ENCODE measurements at places on chromosomes 4 and X. TPM values are rescaled to one million over a fixed set of nuclear protein-coding genes. Genes with fewer than 3 reads are reported as not detected.

DNA sequence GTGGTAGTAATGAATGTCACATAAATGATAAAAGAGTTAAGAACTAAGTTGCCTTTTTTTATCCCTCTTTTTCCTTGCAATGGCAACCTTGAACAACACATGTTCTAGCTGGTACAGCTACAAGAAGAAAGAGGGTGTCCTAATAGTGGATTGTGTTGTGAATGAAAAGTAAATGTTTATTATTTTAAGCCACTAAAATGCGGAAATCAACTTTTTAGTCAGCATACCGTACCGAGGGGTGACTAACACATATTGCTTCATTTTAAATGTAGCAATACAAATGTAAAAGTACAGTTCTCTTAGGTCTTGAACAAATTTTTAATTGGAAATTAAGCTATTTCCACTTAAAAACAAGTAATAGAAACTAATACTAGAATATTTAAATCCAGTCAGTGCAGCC is 17.7 kb upstream of the AP1AR start:
- H3K4me3 ChIP-seq, result no peak overlapping the region
- no peaks in the 10 kb centered on the region for H3K36me3 ChIP-seq
- no peaks in the 10 kb centered on the region for H3K4me1 ChIP-seq
- DNase-seq, result no peak

DNA sequence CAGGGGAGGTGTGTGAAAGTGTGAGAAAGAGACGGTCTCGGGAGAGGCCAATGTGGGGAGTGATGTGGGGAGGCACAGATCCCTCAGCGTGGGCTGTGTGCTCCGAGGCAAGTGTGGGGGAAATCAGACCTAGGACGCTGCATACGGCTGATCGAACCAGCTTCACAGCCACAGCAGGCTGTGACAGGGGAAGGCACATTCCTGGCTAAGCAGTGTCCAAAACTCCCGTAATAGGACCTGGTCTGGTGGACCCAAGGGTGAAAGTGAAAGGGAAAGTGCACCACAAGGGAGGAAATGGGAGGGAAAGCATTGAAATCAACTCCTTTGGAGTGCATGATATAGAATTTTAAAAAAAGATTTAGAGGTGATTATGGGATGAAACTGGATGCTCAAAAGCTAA is 10.9 kb upstream of the RHOXF2 start:
- H3K4me3 ChIP-seq, result no peak overlapping the region
- H3K36me3 ChIP-seq, result no peaks in the 10 kb centered on the region
- no peak for DNase-seq
- H3K4me1 ChIP-seq, result no peaks in the 10 kb centered on the region
- H3K27me3 ChIP-seq, result no peaks in the 10 kb centered on the region

DNA sequence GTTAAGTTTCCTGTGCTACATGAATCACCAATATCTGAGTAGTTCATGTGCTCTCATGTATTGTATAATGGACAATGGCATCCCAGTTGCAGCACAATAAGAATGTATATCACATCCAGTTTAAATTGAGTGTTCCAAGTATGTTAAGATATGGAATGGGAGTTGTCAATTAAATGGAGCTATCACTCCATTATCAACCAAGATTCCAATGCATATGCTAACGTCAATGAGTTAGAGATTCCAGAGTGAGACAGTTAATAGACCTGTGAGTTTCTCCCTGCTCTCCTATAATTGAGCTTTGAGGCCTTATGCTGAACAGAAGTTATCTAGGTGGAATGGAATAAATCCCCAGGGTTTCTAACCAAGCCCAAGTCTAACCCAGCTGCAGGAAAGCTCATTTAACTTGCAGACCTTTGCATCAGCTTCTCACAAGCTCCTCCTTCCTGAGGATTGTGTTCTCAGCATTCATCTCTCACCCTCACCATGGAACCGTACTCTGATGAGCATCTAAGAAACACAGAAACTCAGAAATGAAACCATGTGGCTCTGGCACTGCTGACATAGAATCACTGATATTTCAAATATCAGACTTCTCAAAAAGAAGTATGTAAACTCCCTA is 84.8 kb downstream of the TIGD2 start:
- no peaks in the 10 kb centered on the region for H3K27me3 ChIP-seq
- H3K4me3 ChIP-seq, result no peak overlapping the region

GRCh38 chrX:110425222-110426154 is 66.8 kb downstream of the RTL9 start:
- H3K4me1 ChIP-seq, result peaks cover 25% of the 10 kb centered on the region
- H3K36me3 ChIP-seq, result no peaks in the 10 kb centered on the region
- no peak overlapping the region for H3K27ac ChIP-seq

DNA sequence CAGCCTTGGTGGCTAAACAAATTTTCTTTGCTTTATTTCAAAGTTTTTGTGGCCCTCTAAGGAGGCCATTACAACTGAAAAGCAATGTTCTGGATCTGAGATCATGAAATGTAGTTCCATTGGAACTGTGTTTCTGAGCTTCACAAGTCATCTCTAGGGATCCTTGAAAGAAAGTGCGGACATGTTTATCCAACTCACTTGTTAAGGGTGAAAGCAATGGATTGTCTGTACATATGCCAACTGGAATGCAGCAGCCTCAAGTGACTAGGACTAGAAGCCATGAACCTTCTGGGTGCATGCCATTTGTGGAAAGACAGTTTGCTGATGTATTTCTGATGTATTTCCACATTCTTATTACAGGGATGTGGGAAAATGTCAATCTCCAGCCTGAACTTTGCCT is 36.7 kb upstream of the KLHL13 start:
- H3K36me3 ChIP-seq, result no peaks in the 10 kb centered on the region
- no peak overlapping the region for H3K27ac ChIP-seq

GRCh38 chrX:75107863-75108509 is 48.1 kb downstream of the ABCB7 start:
- H3K27ac ChIP-seq, result no peak overlapping the region
- no peak for DNase-seq
- H3K36me3 ChIP-seq, result no peaks in the 10 kb centered on the region
- no peak overlapping the region for H3K4me3 ChIP-seq
- no peaks in the 10 kb centered on the region for H3K4me1 ChIP-seq

GRCh38 chrX:48904180-48904579 is 6.5 kb downstream of the PQBP1 start:
- no peaks in the 10 kb centered on the region for H3K27me3 ChIP-seq
- no peak for DNase-seq
- peaks cover 5% of the 10 kb centered on the region for H3K4me1 ChIP-seq

DNA sequence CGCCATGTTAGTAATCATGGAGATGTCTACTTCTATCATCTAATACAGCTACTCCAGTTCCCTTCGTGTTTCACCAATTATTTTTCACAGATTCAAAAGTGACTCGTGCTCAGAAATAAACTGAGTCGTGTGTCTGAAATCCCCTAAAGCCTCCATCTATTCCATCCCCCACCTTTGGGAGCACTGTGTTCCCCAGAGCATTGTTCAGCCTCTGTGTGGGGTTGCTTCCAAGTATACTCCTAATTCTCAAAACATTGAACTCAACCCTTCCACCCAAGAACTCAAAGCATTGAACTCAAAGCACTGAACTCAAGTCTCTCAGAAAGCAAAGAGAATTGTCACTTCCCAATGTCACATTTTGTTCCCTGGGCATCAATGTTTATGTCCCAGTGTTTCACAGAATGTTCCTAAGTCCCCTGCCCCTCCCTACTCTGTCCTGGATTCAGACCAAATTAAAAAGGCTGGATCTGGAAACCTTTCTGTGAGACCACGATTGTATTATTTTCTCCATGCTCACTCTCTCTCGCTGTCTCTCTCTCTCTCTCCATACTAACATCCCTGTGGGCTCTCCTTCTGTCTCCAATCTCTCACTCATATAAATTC is 138.5 kb upstream of the QRFPR start:
- H3K4me1 ChIP-seq, result no peaks in the 10 kb centered on the region
- no peak for DNase-seq
- H3K36me3 ChIP-seq, result no peaks in the 10 kb centered on the region
- no peak overlapping the region for H3K4me3 ChIP-seq
- no peaks in the 10 kb centered on the region for H3K27me3 ChIP-seq
- no peak overlapping the region for H3K27ac ChIP-seq

GRCh38 chrX:11261260-11261659 is 32.0 kb upstream of the AMELX start:
- no peaks in the 10 kb centered on the region for H3K4me1 ChIP-seq
- H3K27ac ChIP-seq, result no peak overlapping the region
- H3K36me3 ChIP-seq, result no peaks in the 10 kb centered on the region
- no peak for DNase-seq
- H3K27me3 ChIP-seq, result no peaks in the 10 kb centered on the region
- H3K4me3 ChIP-seq, result no peak overlapping the region

DNA sequence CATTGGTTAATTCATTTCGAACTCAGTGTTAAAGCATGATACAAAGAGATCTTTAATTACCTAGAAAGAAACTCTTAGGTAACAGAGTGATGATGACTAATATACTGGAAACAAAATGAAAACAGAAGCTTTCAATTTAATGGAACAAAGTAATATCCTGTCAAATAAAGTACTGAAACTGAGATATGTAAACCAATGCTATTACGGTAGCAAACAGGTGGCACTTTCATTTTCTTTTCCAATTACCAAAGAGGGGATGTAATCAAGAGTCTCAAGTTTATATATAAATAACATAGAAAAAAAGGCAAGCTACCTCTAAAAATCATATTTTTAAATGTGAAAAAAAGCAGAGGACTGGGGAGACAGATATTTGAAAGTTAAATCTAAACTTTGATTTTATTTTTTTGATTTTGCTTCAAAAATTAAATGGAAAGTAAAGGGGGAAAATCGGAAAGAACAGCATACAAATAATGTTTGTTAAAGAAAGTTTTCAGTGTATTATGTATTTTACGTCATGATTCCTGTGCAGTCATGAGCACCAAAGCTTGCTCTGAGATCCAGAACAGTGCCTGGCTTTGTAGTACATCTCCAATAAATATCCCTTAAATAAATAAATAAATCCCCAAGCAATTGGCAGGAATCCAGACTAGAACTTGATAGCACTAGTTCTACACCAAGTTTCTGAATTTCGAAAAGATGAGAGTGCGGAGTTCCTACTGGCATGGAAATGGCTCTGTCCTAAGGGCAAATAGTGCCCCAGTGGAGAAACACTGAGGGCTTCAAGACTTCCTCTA is 25.0 kb upstream of the RAPGEF2 start:
- H3K36me3 ChIP-seq, result no peaks in the 10 kb centered on the region
- no peak overlapping the region for H3K4me3 ChIP-seq
- DNase-seq, result no peak
- no peak overlapping the region for H3K27ac ChIP-seq

DNA sequence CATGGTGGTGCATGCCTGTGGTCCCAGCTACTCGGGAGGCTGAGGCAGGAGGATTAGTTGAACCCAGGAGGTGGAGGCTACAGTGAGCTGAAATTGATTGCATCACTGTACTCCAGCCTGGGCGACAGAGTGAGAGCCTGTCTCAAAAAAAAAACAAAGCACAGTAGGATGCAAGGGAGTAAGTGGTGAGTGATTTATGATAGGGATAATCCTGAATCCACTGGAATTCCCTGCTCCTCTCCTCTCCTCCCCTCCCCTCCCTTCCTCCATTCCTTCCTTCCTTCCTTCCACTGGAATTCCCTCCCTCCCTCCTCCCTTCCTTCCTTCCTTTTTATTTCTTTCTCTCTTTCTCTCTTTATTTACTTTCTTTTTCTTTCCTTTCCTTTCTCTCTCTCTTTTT is 40.9 kb upstream of the NKRF start:
- no peak for DNase-seq
- no peaks in the 10 kb centered on the region for H3K27me3 ChIP-seq
- no peak overlapping the region for H3K27ac ChIP-seq
- no peak overlapping the region for H3K4me3 ChIP-seq
- H3K36me3 ChIP-seq, result peaks cover 3% of the 10 kb centered on the region

GRCh38 chr4:103199009-103199408 is 866 bp upstream of the CENPE start:
- H3K4me1 ChIP-seq, result no peaks in the 10 kb centered on the region
- no peaks in the 10 kb centered on the region for H3K36me3 ChIP-seq
- H3K27me3 ChIP-seq, result no peaks in the 10 kb centered on the region
- H3K4me3 ChIP-seq, result peak overlapping the region; percentile 72
- peak overlapping the region; percentile 93 for H3K27ac ChIP-seq

- H3K27ac ChIP-seq, result no peak overlapping the region
- H3K27me3 ChIP-seq, result no peaks in the 10 kb centered on the region
- H3K36me3 ChIP-seq, result peaks cover 22% of the 10 kb centered on the region
- no peaks in the 10 kb centered on the region for H3K4me1 ChIP-seq
- DNase-seq, result no peak
- H3K4me3 ChIP-seq, result no peak overlapping the region
Measured at GRCh38 chr4:2688697-2689096, 67.4 kb downstream of the TNIP2 start.

DNA sequence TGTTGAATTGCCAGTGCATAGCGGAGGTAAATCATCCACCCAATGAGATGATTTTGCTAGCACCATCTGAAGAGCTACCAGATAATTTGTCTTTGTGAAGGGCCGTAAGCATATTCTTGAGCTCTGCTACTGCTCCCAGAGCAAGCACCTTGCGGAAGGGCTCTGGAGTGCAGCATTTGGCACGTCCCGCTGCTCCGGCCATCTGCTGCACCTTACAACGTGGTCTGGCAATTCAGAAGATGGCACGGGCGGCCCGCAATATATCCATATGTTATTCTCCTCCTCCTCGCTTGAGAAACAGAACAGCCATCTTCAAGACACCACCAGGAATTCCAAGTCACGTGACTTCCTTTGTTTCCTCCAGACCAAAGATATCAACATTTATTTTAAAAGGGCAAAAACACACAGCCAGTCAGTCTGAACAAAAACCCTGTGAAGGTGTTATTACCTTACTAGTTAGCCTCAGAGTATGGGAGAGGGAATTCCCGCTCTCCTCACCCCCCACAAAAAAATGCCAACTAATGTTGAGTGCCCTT is 1095.7 kb upstream of the TENM3 start:
- no peak overlapping the region for H3K27ac ChIP-seq
- H3K27me3 ChIP-seq, result no peaks in the 10 kb centered on the region
- H3K4me1 ChIP-seq, result no peaks in the 10 kb centered on the region
- no peak for DNase-seq

- no peaks in the 10 kb centered on the region for H3K27me3 ChIP-seq
- H3K4me1 ChIP-seq, result no peaks in the 10 kb centered on the region
- no peak overlapping the region for H3K27ac ChIP-seq
- H3K4me3 ChIP-seq, result no peak overlapping the region
- peaks cover 7% of the 10 kb centered on the region for H3K36me3 ChIP-seq
- DNase-seq, result no peak
Measured at GRCh38 chr4:48858130-48858529, 27.2 kb downstream of the OCIAD1 start.

- no peak overlapping the region for H3K27ac ChIP-seq
- no peak overlapping the region for H3K4me3 ChIP-seq
- no peaks in the 10 kb centered on the region for H3K36me3 ChIP-seq
Measured at GRCh38 chr4:20652226-20652885, 47.9 kb upstream of the PACRGL start.

DNA sequence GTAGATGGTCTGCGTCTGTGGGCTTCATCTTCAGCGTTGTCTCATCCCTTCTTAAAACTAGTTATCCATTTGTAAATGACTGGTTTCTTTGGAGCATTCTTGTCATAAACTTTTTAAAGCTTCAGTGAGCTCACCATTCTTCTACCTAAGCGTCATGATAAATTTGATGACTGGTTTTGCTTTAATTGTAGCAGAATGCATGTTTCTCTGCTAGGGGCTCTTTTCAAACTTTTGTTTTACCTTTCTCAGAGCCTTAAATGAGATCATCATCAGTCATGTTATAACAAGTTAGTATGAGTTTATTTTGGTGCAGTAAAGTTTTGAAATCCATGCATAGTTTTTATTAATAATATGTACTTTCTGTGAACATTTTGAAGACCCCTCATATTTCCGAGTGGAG is 6.3 kb upstream of the ADGRL3 start:
- H3K36me3 ChIP-seq, result no peaks in the 10 kb centered on the region
- H3K4me1 ChIP-seq, result no peaks in the 10 kb centered on the region
- no peak overlapping the region for H3K27ac ChIP-seq
- no peaks in the 10 kb centered on the region for H3K27me3 ChIP-seq
- DNase-seq, result no peak

CFAP97 gene
- total RNA-seq, result 19.8 TPM

IL21 gene
- not detected for total RNA-seq

BRCC3 gene
- 17.5 TPM for total RNA-seq
